ENCODE measurements at places on chromosomes 11 and 22.

- DNase-seq, result no peak
Observed at GRCh38 chr11:73236205-73236765, 18.2 kb downstream of the P2RY2 start.

DNA sequence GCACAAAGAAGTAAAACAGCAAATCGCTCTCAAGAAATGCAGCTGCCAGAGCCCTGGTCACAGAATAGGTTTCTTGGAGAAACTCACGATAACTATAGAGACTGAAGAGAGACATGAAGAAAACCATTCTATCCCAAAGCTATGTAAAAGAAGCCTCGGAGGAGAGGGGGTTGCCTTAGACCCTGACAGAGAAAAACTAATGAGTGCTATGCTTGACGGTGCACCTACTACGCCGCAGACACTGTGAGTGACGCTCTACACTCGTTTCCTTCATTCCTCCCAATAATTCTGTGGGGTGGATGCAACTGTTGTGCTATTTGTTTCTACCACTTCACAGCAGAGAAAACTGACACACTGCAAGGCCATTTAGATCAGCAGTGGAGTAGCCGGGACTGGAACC, 121.8 kb downstream of the ETS1 start:
- no peak for DNase-seq

DNA sequence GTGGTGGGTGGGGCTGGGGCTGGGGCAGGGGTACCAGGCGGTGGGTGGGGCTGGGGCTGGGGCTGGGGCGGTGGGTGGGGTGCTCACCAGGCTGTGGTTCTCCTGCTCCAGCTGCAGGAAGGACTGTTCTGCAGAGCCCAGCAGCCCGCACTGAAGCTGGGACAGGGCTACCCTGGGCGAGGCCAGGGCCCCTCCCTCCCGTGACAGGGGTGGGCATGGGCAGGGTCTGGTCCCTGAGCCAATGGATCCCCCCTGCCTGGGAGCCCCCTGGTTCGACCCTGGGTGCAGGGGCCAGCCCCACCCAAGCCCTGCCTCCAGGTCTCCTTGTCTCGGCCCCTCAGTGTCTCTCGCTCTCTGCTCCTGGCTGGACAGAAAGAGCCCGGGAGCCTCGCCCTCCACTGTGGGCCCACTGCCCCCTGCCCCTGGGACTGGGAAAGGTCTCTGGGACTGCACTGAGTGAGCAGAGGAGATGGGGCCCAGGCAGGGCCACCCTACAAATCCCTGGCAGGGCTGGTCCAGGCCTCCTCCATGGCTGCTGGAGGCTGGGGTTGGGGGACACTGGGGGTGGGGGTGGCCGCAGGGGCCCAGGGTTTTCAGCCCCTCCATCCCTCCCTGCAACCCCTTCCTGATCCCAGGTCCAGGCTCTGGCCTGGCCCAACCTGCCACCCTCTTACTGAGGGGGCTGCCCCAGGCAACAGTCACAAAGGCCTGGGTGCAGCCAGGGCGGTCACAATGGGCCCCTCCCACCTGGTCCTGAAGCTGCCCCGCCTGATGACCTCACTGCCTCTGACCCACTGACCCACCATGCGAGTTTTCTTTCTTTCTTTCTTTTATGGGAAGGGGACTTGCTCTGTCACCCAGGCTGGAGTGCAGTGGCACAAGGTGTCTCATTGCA, at the start of gene CCDC188:
TSS of gene CCDC188 (minus strand) at position 675 of the 895 bp plus-strand sequence. CDS start at position 606, 69 bp downstream.
- no peak for DNase-seq

GRCh38 chr11:128323381-128323780, 264.0 kb downstream of the ETS1 start:
- DNase-seq, result no peak
